AML-193 (cell line): ENCODE measurements at places on chromosomes 7 and 10.

DNA sequence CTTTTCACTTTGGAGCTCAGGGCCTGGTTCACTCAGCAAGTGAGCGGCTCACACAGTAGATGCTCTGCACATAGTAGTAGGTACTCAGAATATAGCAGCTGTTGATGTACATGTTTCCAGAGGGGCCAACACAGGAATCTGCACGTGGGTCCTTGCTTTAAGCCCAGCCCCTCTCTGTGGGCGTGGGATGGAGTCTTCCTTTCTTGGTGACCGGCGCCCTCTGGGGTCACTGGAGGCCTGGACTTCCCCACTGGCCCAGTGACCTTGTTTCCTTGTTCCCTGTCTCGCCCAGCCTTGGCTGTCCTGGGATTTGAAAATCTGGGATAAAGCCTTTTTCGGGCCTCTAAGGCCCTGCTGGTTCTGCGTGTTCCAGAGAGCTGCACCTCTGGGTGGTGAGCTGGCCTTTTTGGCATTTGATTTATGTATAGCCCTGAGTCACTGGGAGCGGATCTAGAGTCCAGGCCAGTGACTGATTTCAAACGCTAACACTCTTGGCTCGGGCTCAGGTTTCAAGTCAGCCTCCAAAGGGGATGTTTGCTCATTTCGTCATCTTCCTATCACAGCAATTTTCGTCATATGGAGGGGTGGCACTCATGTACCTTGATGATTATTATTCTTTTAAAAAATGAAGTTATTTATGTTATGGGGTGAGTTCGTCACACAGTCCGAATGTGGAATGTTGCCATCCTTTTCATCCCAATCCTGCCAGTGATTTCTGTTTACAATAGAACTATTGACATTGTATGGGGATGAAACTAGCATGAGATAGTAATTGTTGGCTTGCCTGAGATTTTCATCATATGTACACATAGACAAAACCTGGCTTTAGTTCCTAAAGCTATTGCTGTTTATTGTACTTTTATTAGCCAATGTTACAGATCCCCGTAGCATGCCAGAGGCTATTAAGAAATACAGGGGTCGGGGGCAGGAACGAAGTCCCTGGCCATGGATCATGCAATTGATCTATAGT lies 65.5 kb downstream of the CUX1 start:
- DNase-seq = no peak

- DNase-seq = no peak
Observed at GRCh38 chr10:49395741-49396665, at the start of gene DRGX. DRGX (minus strand) TSS chr10:49396089; CDS start chr10:49395440, 649 bp downstream.

GRCh38 chr7:7114575-7115291 lies 67.6 kb upstream of the C1GALT1 start:
- DNase-seq = no peak

DNA sequence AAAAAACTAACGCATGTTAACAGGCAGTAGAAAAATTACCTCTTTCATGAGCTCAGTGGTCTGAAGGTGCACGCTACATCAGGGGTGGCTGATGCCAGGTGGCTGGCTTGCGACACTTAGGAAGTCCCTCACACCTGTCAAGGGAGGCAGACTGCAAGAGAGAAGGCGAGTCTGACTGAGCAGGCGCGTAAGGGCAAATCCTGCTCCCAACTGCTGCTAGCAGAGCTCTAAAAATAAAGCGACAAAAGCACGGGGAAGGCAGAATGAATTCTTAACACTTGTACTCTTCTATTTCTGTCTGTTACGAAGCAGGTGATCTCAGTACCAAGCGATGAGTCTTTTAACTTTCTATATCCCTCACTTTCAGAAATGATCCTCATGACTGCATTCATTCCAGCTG lies 33.1 kb downstream of the CACNA2D1 start:
- no peak for DNase-seq

DNA sequence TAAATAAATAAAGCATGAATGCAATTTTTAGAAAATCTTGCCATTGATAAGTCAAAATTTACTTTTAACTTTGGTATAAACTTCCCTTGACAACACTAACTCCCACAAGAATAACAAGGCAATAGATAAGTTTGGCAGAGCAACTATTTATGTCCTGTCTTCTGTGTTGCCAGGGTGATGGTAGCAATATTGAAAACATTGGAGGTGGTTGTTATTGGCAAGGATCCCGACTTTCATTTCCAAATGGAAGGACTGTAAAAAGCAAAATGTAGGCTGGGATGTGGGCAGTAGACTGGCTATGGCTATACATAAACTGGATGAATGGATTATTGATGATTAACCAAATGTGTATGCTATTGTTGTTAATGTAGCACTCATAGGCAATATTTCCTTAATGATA lies 134.9 kb upstream of the CACNA2D1 start:
- no peak for DNase-seq

DNA sequence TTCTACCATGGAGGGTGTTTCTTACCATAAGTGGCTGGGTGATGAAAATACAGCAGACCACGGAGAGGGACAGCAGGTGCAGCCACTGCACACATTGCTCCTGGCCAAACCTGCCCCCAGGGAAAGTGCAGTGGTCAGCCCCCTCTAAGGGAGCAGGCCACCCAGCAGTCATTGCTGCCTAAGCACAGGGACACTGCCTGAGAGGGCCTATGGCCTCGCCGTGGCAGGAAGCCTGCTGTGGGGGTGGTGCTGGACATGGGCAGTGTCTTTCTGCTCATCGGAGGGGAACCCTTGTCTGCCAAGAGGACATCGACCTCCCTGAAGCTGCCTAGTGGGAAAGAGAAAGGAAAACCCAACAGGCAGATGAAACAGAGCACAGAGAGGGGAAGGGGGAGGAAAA lies 118.3 kb downstream of the PKD1L1 start:
- DNase-seq = no peak

GRCh38 chr10:61325223-61325960 lies 127.8 kb downstream of the TMEM26 start:
- DNase-seq = no peak
